ENCODE measurements at places on chromosomes 13 and 19.

GRCh38 chr13:112905086-112905485, 63.9 kb upstream of the MCF2L start:
- no peak for DNase-seq

DNA sequence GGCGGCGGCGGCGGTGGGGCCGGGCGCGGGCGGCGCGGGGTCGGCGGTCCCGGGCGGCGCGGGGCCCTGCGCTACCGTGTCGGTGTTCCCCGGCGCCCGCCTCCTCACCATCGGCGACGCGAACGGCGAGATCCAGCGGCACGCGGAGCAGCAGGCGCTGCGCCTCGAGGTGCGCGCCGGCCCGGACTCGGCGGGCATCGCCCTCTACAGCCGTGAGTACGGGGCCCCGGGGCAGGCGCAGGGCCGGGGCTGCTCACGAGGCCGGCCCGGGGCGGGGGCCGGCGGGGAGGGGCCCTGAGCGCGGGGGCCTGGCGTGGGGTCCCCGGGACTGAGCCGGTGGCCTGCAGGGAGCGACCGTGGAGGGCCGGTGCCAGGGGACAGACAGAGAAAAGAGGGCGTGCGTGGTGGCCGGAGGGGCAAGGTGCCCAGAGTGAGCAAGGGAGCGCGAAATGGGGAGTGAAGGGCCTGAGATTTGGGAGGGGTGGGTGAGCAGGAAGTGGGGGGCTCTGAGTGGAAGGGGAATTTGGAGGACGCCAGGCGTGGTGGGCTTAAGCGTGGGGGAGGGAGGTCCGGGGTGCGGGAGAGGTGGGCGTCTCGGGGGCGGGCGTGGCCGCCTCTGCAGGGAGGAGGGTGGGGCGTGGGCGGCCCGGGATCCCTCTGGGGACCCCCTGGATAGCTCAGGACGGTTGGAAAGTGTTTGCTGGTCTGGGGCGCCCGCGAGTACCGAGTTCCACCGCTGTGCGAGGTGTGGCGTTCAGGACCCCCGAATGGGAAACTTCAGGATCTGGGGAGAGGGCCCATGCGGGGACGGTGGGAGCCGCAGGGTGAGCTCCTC, 575 bp downstream of the CARM1 start:
- no peak for DNase-seq

- no peak for DNase-seq
These were observed 19.3 kb downstream of the PLD3 start for GRCh38 chr19:40367577-40368434.

GRCh38 chr13:105343134-105343806, 1192.2 kb downstream of the EFNB2 start:
- DNase-seq, result peak; percentile 56

DNA sequence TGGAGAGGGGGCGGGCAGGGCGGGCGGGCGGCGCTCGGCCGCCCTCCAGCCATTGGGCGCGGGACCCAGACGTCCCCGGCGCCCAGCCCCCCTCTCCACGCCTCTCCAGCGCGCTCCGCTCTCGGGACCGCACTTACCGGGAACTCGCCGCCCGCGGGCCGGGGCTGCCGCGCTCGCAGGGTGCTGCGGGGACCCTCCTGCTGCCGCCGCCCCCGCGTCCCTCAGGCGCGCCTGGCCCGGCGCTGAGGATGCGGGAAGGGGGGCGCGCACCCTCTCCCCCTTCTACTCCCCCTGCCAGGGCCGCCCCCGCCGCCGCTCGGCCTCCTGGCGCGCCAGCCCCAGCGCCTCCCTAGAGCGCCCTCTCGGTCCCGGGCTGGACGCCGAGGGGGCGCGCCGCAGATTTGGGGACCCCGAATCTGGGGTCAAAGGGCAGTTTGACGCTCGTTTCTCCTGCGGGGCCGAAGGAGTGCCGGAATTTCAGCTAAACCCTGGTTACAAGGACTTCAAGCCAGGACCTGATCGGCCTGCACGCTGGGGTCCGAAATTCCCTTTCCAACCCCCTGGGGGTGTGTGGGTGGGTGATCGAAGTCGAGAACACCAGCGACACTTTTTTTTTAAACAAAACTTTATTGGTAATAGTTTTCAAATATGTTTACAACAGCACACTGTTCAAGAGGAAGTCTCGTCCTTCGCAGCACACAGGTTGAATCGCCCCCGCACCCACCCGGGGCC, 696 bp upstream of the SAMD1 start:
- peak; percentile 59 for DNase-seq

- peak; percentile 83 for DNase-seq
These were observed 28.0 kb upstream of the WASF3 start for GRCh38 chr13:26529441-26529840.

DNA sequence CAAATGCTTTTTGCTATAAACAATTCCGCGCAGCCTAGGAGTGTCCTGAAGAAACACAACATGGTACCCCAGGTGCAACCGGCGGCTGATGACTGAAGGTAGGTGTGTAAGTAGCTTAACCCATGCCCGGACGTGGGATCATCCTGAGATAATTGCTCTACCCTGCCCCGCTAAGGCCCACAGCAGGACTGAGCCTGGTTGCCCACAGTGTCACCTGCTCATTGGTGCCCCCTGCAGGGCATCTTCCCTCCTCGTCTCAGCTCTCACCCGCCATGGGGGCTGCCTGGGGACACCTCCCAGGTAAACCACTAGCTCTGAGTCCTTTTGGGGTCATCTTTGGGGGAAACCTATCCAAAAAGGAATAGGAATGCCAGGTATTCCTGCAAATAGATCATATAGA, 22.3 kb downstream of the TMEM161A start:
- peak; percentile 19 for DNase-seq

- DNase-seq, result no peak
These were observed 33.2 kb downstream of the CACNG6 start for GRCh38 chr19:54024660-54025059.

DNA sequence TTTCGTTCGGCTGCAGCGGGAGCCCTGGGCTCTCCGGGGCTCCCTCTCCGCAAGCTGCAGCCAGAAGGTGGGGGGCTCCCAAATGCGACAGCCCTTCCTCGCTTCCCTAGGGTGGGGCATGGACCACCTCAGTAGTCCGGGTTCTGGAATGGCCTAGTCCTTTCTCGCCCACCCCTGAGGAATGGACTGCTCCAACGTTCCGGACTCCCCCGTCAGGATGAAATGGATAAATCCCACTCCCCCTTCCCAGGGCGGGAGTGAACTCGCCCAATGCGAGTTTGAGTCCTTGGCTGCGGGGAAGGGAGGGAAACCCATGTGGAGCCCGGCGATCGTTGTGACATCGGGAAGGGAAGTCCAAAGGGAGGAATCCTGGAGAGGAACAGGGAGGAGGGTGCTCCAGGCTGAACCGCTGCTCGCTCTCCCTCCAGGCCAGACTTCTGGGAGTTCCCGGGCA, 5.5 kb downstream of the HRC start:
- peak; percentile 92 for DNase-seq

- no peak for DNase-seq
These were observed 782 bp upstream of the CA11 start for GRCh38 chr19:48646722-48647216.

- DNase-seq, result peak; percentile 99
These were observed 135.2 kb downstream of the TSHZ3 start for GRCh38 chr19:31214086-31214485.

- DNase-seq, result no peak
These were observed 1044.4 kb downstream of the UQCRFS1 start for GRCh38 chr19:28168557-28168956.

All from choroid plexus epithelial cell (primary cell).